ENCODE measurements at places on chromosomes 11 and 22.

- no peak for DNase-seq
These were observed 686.2 kb downstream of the METTL15 start for GRCh38 chr11:28794405-28794804.

DNA sequence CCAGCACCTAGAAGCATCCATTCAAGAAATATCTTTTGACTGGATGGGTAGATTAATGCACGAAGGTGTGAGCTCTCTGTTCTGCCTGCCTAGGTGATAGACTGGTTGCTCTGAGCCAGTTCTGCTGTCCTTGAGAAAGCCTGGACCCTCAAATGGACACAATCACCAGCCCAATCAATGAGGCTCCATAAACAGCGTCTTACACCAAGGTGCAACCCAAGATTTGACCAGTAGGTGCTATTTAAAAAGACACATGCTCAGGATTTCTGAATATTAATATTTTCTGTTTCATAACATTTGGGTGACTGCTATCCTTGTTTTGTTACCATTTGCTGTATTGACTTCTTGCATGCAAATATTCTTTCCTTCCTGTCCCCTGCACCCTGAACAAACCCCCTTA is 39.0 kb downstream of the PAMR1 start:
- no peak for DNase-seq

- no peak for DNase-seq
These were observed 2.0 kb upstream of the BSX start for GRCh38 chr11:122983438-122984185.

- DNase-seq, result peak; percentile 22
These were observed 29.5 kb downstream of the CARD18 start for GRCh38 chr11:105109855-105110687.

DNA sequence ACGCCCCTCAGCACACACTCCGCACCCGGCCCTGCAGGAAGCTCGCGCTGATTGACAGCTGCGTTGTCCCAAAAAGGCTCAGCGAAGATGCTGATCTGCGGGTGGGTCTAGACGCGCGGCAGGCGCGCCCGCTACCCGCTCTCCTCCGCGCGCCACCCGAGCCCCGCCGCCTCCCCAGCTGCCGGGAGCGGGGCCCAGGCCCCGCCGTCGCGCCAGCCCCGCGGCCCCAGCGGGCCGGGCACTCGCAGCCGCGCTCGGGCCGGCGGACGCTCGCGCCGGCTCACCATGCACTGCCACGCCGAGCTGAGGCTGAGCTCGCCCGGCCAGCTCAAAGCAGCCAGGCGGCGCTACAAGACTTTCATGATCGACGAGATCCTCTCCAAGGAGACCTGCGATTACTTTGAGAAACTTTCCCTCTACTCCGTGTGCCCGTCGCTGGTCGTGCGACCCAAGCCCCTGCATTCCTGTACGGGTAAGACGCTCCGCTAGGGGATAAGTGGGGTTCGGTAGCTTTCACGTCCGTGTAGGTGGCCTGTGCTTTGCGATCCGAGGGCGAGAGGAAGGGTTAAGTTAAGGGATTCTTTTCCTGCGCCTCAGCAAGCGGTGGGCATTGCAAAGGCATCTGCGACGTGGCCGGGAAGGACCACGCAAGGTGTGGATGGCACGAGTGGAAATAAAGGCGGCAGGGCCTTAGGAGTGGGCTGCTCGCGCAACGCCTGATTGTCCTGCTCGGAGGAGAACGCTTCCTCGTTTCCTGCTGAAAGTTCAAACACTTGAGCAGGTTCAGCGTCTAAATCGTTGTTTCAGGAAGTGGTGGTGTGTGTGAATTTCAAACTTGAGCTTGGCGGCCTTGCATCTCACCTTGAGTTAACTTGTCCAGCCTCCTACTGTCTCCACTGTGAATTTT is at the start of gene BARX2:
BARX2 (plus strand) TSS at position 98 of the 907 bp plus-strand sequence; CDS start at position 286, 188 bp downstream.
- DNase-seq, result peak; percentile 22

- no peak for DNase-seq
These were observed 38.5 kb upstream of the CYP2D6 start for GRCh38 chr22:42169055-42169469.

GRCh38 chr22:41021061-41021612 is 70.0 kb downstream of the RBX1 start:
- no peak for DNase-seq

DNA sequence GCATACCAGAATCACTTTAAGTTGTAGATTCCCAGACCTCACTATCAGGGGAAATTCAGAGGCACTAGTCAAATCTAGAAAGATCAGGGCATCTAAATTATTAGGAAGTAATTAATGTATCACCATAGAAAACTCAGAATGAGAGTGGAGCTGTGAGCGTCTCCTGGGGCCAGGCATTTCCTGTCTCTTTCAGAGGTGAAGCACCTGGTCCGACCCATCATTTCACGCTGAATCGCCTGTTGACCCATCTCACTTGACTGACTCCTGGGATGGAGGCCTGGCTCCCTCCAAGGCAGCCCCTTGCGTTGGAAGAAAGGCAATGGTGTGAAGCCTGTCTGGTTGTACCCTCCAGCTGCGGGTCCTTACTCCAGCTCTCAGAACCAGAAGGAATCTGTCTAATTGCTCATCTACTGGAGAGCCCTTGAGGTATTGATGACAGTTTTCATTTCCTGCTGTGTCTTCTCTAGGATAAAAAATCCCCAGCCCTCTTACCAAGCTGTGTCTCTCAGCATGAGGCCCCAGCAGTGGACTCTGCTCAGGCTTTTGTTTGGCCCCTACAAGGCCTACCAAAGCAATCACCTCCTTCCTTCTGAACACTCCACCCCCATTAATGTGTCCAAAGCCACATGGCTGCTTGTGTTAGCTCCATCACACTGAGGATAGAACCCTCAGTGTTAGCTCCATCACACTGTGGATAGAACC is 93.2 kb upstream of the SYT13 start:
- no peak for DNase-seq

- no peak for DNase-seq
These were observed 8.8 kb downstream of the TOLLIP start for GRCh38 chr11:1300569-1301187.

GRCh38 chr11:78060533-78060932 is 3.1 kb upstream of the THRSP start:
- DNase-seq, result no peak

- DNase-seq, result no peak
These were observed 27.8 kb downstream of the GDPD5 start for GRCh38 chr11:75497788-75498409.

GRCh38 chr11:126434950-126435335 is 79.5 kb downstream of the ST3GAL4 start:
- DNase-seq, result no peak

DNA sequence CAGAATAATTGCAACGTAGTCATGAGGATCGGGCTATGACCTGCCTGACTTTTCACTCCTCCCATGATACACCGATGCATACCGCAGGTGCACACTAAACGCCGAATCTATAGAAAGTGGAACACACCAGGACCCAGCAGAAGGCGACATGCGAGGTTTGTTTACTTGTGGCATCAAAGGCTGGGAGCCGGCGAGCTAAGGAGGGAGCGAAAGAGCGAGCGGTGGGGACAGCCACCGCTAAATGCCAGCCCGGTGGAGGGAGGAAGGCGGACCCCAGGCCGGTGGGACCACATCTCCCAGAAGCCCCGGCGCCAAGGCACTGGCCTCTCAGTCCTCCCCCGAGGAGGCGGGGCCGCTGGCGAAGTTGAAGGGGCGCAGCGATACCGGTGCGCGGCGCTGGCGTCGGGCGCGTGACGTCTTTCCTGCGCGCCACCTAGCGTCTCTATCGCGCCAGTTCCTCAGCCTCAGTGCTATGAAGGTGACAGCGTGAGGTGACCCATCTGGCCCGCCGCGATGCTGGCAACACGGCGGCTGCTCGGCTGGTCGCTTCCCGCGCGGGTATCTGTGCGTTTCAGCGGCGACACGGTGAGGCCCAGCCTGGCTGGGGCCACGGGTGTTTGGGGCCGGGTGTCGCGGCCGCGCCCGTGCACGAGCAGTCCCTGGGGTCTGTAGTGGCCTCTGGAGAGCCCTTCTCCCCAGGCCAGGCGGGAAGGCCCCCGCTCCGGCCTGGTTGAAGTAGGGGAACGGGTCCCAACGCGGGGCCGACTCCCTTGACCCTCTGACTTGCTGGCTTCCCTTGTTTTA is at the start of gene NDUFV1:
NDUFV1 (plus strand) TSS at position 445 of the 804 bp plus-strand sequence; CDS start at position 514, 69 bp downstream.
- peak; percentile 74 for DNase-seq

DNA sequence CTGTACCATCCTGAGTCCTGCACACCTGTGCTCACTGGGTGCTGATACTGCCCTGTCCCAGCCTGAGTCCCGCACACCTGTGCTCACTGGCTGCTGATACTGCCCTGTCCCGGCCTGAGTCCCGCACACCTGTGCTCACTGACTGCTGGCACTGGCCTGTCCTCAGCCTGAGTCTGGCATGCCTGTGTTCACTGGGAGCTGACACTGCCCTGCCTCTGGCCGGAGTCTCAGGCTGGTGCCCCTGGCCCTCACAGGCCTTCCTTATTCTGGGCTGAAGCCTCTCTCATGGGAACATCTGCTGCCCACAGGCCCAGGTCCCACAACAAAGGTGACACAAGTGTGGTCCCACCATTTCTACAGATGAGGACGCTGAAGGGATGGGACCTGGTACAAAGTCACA is 115.1 kb downstream of the MPPED1 start:
- no peak for DNase-seq

DNA sequence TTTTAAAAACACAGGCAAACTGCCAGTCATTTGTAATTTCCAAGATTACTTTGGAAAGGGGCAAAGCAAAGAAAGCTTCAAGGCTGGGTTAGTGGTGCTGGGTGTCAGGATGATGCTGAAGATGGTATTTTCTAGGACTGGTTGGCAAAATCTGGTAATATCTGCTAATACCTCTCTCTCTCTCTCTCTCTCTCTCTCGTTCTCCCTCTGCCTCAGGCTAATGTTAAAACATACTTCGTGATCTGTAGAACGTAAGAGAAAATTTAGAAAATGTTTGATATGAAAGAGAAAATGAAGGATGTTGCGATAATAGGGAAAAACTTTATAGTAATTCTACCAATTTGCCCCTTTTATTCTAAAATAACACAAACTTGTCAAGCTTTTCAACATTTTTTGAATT is 9.4 kb upstream of the LGR4 start:
- no peak for DNase-seq

GRCh38 chr11:76891285-76891684 is 30.6 kb downstream of the ACER3 start:
- DNase-seq, result no peak

GRCh38 chr11:43561832-43562231 is 118.7 kb upstream of the HSD17B12 start:
- no peak for DNase-seq

- DNase-seq, result no peak
These were observed 5.8 kb downstream of the TTC38 start for GRCh38 chr22:46273432-46274148.

DNA sequence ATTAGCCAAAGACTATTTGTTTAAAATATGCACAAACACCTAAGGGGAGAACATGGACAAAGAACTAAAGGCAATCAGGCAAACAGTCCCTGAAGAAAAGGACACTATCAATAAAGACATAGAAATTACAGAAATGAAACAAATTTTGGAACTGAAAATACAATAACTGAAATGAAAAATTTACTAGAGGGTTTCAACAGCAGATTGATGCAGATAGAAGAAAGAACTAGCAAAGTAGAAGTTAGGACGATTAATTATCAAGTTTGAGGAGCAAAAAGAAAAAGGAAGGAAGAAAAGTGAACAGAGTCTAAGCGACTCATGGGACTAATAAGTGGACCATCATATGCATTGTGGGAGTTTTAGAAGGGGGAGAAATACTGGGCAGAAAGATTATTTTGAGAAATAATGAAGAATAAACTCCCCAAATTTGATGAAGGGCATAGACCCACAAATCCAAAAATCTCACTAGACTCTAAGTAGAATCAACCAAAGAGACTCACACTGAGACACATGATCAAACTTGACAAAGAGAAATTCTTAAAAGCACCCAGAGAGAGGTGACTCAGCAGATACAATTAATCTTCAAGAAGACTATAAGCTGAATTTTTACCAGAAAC is 62.9 kb downstream of the JAM3 start:
- DNase-seq, result no peak

DNA sequence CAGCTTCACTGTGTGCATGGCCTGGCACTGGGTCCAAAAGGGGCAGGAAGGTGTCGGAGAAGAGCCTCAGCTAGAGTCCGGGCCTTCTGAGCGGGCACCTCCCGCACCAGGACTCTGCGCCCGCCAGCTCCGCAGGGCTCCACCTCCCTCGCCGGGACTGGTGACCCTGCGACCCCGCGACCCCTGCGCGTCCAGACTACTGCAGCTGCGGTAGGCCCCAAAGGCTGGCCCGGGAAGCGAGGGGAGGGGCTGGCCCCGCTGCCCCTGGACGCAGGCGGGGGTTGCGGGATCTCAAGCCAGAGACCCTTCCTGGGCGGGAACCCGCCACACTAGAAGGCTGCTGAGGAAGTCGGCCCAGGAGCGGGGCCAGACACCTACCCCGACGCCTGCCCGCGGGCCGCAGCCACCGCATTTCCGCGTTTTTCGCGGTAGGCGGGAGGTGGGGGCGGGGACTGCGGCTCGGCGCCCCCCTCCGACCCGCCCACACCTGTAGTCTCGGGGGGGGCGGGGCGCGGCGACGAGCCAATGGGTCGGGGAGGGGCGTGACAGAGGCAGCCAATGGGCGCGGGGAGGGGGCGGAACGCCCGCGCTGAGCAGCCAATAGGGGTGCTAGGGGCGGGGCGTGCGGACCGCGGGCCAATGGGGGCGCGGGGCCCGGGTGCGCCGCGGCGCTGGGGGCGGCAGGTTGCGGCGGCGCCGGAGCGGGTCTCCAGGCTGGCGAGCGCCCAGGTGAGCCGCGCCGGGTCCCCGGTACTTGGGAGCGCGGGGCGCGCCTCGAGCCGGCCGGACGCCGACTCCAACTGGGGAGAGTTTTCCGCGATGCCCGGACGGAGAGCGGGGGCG is at the start of the genes LMNTD2 and RASSF7:
LMNTD2 (minus strand) TSS at position 434 of the 843 bp plus-strand sequence; CDS start at position 412, 22 bp downstream.
RASSF7 (plus strand) TSS at position 666 of the 843 bp plus-strand sequence. CDS start 799 bp downstream, outside the sequence.
- DNase-seq, result peak; percentile 38

DNA sequence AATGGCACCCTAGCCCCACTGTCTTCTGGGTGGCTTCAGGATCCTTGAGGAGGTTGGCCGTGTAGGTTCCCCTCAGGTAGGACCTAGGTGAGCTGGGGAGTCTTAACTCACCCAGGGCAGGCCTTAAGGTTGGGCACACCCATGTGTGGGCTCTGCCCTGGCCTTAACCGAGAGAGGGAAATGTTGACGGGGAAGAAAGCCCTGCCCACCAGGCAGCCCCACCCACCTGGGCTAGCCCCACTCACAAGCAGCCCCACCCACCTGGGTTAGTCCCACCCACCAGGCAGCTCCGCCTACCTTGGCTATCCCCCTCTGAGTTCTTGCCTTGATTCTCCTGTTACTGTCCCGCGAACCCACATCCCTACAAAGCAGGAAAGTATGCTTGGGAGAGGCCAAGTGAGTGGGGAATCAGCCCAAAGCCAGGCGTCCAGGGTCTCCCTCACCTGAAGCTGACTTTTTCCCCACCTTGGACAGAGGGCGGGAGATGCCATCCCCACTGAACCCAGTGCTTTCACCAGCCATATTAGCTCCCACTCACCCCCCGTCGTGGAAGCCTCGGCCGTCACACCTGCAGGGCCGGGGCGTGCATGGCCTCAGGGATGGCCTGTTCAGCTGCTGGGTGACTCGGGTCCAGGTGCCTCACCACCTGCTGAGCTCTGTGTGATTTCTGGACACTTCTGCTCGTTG is at the start of gene MYEOV:
MYEOV (plus strand) TSS at position 337 of the 687 bp plus-strand sequence. CDS start 1,200 bp downstream, outside the sequence.
- no peak for DNase-seq

DNA sequence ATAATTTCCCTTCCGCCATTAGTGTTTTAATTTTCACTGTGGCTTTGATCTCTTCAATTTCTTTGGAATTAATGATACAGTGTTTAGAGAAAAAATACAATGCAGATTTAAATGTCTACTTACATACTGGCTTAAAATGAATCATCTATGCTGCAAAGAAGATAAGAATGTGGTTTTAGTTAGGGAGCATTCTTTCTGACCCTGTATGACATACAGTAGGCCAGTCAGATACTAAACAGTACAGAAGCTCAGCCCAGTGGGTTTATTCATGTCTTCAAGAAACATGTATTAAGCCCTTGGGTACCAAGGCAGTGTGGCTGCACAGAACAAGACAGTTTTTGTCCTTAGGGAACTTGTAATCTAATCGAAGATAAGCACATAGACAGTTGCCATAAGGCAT is 268.8 kb downstream of the DDX10 start:
- DNase-seq, result no peak
